ENCODE measurements at places on chromosomes 1 and 21. TPM values are rescaled to one million over a fixed set of nuclear protein-coding genes. Genes with fewer than 3 reads are reported as not detected.
A peak's percentile ranks its signal among the peaks of the same experiment; 100 is the strongest.

UBASH3A gene
- total RNA-seq, result not detected

OR2T35 gene
- under 0.01 TPM for total RNA-seq

CBS gene
- total RNA-seq, result 51.4 TPM

GRCh38 chr1:8439015-8439702 is 121.2 kb downstream of the SLC45A1 start:
- DNase-seq, result peak; percentile 71

- DNase-seq, result no peak
Observed at GRCh38 chr1:84907095-84907827, 14.3 kb upstream of the LPAR3 start.

- no peak for DNase-seq
Observed at GRCh38 chr1:41343790-41344699, 17.2 kb upstream of the FOXO6 start.

DNA sequence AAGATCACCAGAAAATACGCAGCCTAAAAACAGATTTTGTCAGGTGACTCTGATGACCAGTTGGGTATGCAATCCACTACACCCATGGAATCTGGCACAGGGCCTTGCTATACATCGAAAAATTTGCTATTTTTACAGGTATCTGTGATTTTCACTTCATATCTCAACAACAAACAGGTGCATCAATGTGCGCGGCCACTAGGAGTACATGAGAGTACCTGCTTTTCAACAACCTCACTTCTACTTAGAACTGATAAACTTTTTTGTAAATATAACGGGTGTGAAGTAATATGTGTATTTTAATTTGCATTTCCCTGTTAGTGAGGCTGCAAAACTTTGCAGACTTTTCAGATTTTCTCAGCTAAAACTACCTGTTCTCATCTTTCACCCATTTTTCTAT is 80.8 kb downstream of the SLC45A1 start:
- no peak for DNase-seq

GRCh38 chr21:44420416-44421205 is 34.7 kb upstream of the LRRC3 start:
- DNase-seq, result no peak

DNA sequence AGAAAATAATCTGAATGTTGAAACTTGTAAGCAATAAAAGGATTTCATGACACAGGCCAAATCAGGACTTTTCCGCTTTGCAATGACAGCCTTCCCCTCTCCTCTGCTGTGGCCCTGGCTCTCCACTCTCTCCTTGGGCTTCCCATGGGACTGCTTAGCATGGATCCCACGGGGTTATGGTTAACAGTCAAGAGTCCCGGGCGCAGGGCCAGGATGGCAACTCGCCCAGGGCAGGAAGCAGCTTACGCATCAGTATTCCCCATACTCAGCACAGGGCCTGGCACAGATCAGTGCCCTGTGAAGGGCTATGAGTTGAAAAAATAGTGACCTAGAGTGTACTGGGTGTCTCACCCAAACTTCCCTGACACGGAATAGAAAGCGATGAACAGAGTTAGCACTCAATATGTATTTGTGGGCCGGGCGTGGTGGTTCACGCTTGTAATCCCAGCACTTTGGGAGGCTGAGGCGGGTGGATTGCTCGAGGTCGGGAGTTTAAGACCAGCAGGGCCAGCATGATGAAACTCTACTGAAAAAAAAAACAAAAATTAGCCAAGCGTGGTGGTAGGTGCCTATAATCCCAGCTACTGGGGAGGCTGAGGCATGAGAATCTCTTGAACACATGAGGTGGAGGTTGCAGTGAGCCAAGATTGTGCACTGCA is 29.1 kb upstream of the GRHL3 start:
- peak; percentile 29 for DNase-seq

GRCh38 chr1:1182491-1183220 is 9.0 kb downstream of the TTLL10 start:
- no peak for DNase-seq

Measured in frontal cortex (tissue), 4 donors.